ENCODE measurements at places on chromosomes 4 and X. TPM values are rescaled to one million over a fixed set of nuclear protein-coding genes. Genes with fewer than 3 reads are reported as not detected.
A peak's percentile ranks its signal among the peaks of the same experiment; 100 is the strongest.

Gene MAOB
- 141 TPM for total RNA-seq

Gene ALB
- not detected for total RNA-seq

Gene H2BW2
- not detected for total RNA-seq

Gene TIGD2
- 1.5 TPM for total RNA-seq

Gene ATP8A1
- total RNA-seq, result 18.9 TPM

Gene CSAG1
- total RNA-seq, result not detected

Gene UGT2B28
- total RNA-seq, result not detected

Gene RAB41
- total RNA-seq, result not detected

- no peaks in the 10 kb centered on the region for H3K36me3 ChIP-seq
- no peak overlapping the region for H3K27ac ChIP-seq
- no peaks in the 10 kb centered on the region for H3K27me3 ChIP-seq
- no peak for DNase-seq
- no peaks in the 10 kb centered on the region for H3K4me1 ChIP-seq
Observed at GRCh38 chr4:53185869-53186585, 179.8 kb downstream of the SCFD2 start.

GRCh38 chr4:165680821-165681220 lies 192.2 kb upstream of the TLL1 start:
- no peak overlapping the region for H3K27ac ChIP-seq
- no peaks in the 10 kb centered on the region for H3K4me1 ChIP-seq
- H3K36me3 ChIP-seq, result no peaks in the 10 kb centered on the region
- H3K4me3 ChIP-seq, result no peak overlapping the region
- no peak for DNase-seq

- DNase-seq, result no peak
- no peaks in the 10 kb centered on the region for H3K36me3 ChIP-seq
- H3K27me3 ChIP-seq, result no peaks in the 10 kb centered on the region
- H3K27ac ChIP-seq, result no peak overlapping the region
Observed at GRCh38 chr4:11743976-11744375, 315.3 kb upstream of the HS3ST1 start.

DNA sequence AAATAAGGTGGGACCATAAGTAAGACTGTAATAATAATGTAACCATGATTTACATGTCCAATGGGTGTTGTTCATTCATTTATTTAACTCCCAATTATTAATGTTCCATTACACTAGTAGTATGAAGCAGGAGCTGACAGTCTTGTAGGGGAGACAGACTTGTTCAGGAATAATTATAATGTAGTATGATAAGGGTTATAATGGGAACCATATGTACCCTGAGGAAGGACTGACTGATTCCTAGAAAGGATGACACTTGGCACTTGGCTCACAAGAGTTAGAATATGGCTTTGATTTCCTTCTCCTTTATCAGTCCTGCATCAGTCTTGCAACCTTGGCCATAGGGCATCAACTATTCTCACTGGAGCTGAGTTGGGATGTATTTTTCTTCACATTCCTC lies 24.2 kb downstream of the PCDH7 start:
- H3K4me3 ChIP-seq, result no peak overlapping the region
- H3K27ac ChIP-seq, result no peak overlapping the region
- no peaks in the 10 kb centered on the region for H3K36me3 ChIP-seq
- DNase-seq, result no peak

DNA sequence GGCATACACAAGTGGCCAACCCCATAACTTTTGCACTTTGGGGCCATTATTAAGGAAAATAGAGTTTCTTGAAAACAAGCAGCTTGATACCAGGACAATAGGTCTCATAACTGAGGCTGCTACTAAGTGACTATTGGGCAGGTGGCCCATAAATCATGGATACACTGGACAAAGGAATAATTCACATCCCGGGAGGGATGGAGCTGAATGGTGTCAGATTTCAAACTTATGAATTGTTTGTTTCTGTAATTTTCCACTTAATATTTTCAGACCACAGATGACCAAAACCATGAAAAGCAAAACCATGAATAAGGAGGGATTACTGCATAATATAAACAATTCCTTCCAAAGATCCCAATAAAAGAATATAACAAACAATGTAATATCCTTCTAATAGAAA lies 114.4 kb downstream of the WDFY3 start:
- H3K36me3 ChIP-seq, result no peaks in the 10 kb centered on the region
- no peak for DNase-seq
- H3K27ac ChIP-seq, result no peak overlapping the region
- no peaks in the 10 kb centered on the region for H3K27me3 ChIP-seq

GRCh38 chrX:75067931-75068330 lies 88.2 kb downstream of the ABCB7 start:
- H3K27ac ChIP-seq, result no peak overlapping the region
- DNase-seq, result no peak
- H3K27me3 ChIP-seq, result no peaks in the 10 kb centered on the region
- H3K4me1 ChIP-seq, result no peaks in the 10 kb centered on the region
- H3K36me3 ChIP-seq, result no peaks in the 10 kb centered on the region

DNA sequence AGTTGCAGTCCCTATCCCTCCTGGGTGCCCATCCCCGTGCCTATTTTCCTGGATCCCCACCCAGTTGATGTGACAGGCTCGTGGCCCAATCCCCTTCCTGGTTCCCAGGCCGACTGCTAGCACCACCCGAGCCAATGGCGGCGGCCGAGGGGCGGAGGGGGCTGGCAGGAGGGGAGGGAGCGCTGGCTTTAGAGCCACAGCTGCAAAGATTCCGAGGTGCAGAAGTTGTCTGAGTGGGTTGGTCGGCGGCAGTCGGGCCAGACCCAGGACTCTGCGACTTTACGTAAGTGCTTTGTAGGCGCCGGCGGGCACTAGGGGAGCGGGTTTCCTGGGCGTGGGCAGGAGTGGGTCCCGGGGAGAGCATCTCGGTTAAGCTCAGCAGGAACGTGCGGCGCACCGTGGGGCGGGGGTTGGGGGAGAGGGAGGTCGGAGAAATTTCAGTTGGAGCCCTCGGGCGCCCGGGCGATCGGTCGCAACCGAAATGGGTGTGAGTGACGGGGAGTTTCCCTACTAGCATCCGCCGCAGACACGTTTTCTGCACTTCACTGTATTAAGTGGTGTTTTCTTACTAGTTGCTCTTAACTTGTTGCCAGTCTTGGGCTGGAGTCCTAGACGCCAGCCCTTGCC lies at the start of gene PLS3:
TSS of gene PLS3 (plus strand) at position 197 of the 627 bp plus-strand sequence. CDS start 49,077 bp downstream, outside the sequence.
- H3K4me3 ChIP-seq, result peak within 1 kb of the TSS; percentile 60
- H3K27me3 ChIP-seq, result no peaks in the 10 kb centered on the region
- peak within 1 kb of the TSS; percentile 96 for H3K27ac ChIP-seq
- H3K4me1 ChIP-seq, result peaks cover 10% of the 10 kb centered on the region
- DNase-seq, result peak; percentile 87

DNA sequence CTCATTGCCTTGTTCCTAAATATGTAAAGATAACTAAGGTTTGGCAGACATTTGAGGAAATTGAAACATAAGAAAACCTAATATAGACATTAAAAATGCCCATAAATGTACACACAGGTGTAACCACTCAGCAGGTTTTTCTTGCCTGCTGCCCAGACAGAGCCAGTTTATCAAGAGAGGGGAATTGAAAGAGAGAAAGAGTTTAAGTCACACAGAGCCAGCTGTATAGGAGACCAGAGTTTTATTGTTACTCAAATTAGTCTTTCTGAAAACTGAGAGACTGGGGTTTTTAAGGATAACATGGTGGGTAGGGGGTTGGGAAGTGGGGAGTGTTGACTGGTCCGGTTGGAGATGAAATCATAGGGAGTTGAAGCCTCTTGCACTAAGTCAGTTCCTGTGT lies 119.0 kb downstream of the CFAP299 start:
- no peaks in the 10 kb centered on the region for H3K27me3 ChIP-seq
- no peak overlapping the region for H3K4me3 ChIP-seq
- DNase-seq, result no peak
- no peak overlapping the region for H3K27ac ChIP-seq
- no peaks in the 10 kb centered on the region for H3K4me1 ChIP-seq

- no peak for DNase-seq
- no peak overlapping the region for H3K27ac ChIP-seq
- H3K27me3 ChIP-seq, result no peaks in the 10 kb centered on the region
- H3K4me3 ChIP-seq, result no peak overlapping the region
- H3K36me3 ChIP-seq, result no peaks in the 10 kb centered on the region
Observed at GRCh38 chr4:139916041-139916440, 237.9 kb downstream of the MAML3 start.

DNA sequence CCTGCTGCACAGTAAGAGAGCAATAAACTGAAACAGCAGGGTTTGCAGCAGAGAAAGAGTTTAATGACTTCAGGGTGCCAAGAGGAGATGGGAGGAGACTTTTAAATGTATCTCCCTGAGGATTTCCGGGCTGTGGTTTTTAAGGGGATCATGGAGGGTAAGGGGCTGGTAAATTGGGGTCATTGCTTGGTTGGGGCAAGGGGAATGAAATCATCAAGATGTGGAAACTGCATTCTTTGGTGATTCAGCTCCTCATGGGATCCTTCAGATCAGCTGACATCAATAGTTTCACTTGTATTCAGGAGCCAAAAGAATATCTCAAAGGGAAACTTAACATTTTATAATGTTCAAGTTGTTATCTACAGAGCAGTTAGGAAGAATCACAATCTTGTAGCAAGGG lies 174.3 kb upstream of the ANXA10 start:
- no peaks in the 10 kb centered on the region for H3K4me1 ChIP-seq
- no peak overlapping the region for H3K4me3 ChIP-seq
- DNase-seq, result no peak
- no peak overlapping the region for H3K27ac ChIP-seq

- DNase-seq, result peak; percentile 64
- H3K4me3 ChIP-seq, result no peak overlapping the region
- peak overlapping the region; percentile 70 for H3K27ac ChIP-seq
- peaks cover 60% of the 10 kb centered on the region for H3K4me1 ChIP-seq
- H3K36me3 ChIP-seq, result no peaks in the 10 kb centered on the region
- no peaks in the 10 kb centered on the region for H3K27me3 ChIP-seq
Observed at GRCh38 chr4:37666625-37667071, 19.5 kb downstream of the RELL1 start.

DNA sequence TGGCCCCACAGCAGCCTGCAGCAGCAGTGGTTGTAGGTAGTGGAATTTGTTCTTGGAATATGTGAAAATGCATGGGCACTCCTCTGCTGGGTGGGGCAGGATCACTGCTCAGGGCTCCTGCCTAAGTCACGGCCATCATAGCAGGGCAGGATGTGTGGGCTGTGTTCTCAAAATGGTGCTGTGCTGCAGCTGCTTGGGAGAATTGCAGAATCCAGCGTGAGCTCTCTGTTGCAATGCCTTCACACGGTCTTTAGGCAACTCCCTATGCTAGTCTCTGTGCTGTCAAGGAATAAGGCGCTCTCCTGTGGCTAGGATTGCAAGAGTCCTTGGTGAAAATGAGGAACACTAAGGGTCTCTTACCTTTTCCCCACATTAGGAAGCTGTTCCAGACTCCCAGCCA lies 42.9 kb downstream of the F8 start:
- no peak for DNase-seq
- H3K27ac ChIP-seq, result no peak overlapping the region
- no peaks in the 10 kb centered on the region for H3K4me1 ChIP-seq
- H3K4me3 ChIP-seq, result no peak overlapping the region

- no peak overlapping the region for H3K27ac ChIP-seq
- H3K27me3 ChIP-seq, result no peaks in the 10 kb centered on the region
- no peak for DNase-seq
- no peaks in the 10 kb centered on the region for H3K36me3 ChIP-seq
- H3K4me3 ChIP-seq, result no peak overlapping the region
- H3K4me1 ChIP-seq, result no peaks in the 10 kb centered on the region
Observed at GRCh38 chr4:113077575-113077974, 28.1 kb downstream of the ANK2 start.

DNA sequence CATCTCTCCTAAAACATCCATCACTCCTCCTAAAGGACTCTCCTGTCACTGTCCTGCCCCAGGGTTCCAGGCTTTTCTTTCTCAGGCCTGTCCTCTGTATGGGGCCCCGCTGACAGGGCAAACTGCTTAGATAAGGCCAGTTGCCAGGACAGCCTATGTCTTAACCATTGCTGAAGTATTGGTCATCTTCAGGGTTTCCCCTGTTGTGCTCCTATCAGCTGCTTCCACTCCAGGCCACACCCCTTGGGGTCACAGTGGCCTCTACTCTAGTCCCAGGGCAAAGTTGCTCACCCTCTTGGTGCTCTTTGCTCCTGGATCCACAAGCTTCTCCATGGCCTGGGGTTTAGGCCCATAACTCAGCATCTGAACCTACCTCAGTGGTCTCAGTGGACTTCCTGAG lies 138.0 kb upstream of the PJA1 start:
- H3K4me3 ChIP-seq, result no peak overlapping the region
- H3K27ac ChIP-seq, result no peak overlapping the region
- no peaks in the 10 kb centered on the region for H3K36me3 ChIP-seq
- no peak for DNase-seq

GRCh38 chr4:72449705-72450104 lies 119.3 kb downstream of the ADAMTS3 start:
- H3K4me3 ChIP-seq, result no peak overlapping the region
- no peaks in the 10 kb centered on the region for H3K36me3 ChIP-seq
- H3K27me3 ChIP-seq, result no peaks in the 10 kb centered on the region
- no peaks in the 10 kb centered on the region for H3K4me1 ChIP-seq

- DNase-seq, result peak; percentile 49
- no peak overlapping the region for H3K4me3 ChIP-seq
- no peak overlapping the region for H3K27ac ChIP-seq
- no peaks in the 10 kb centered on the region for H3K4me1 ChIP-seq
- H3K27me3 ChIP-seq, result no peaks in the 10 kb centered on the region
Observed at GRCh38 chrX:119015407-119016237, 41.2 kb downstream of the LONRF3 start.

- no peak for DNase-seq
- H3K27me3 ChIP-seq, result no peaks in the 10 kb centered on the region
- H3K4me3 ChIP-seq, result no peak overlapping the region
- H3K27ac ChIP-seq, result no peak overlapping the region
- no peaks in the 10 kb centered on the region for H3K36me3 ChIP-seq
- peaks cover 9% of the 10 kb centered on the region for H3K4me1 ChIP-seq
Observed at GRCh38 chr4:76447393-76447851, 12.4 kb downstream of the SHROOM3 start.

DNA sequence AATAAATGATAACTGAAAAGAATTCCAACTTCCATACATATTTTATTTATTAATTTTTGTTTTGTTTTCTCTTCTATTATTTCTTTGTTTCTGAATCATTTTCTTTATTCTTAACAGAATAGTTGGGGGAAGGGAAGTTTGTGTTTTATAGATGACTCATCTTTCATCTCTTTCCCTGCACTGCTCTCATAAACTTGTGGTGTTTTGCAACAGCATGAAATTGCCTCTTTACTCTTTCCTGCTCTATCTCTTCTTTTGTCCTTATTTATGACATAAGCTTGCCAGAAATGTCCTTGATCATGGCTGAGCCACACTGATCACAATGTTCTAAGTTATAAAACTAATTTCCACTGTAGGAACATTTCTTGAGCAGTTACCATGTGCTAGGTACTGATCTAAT lies 22.3 kb downstream of the QRFPR start:
- no peaks in the 10 kb centered on the region for H3K4me1 ChIP-seq
- no peaks in the 10 kb centered on the region for H3K36me3 ChIP-seq
- no peak overlapping the region for H3K4me3 ChIP-seq
- no peaks in the 10 kb centered on the region for H3K27me3 ChIP-seq
- no peak for DNase-seq

DNA sequence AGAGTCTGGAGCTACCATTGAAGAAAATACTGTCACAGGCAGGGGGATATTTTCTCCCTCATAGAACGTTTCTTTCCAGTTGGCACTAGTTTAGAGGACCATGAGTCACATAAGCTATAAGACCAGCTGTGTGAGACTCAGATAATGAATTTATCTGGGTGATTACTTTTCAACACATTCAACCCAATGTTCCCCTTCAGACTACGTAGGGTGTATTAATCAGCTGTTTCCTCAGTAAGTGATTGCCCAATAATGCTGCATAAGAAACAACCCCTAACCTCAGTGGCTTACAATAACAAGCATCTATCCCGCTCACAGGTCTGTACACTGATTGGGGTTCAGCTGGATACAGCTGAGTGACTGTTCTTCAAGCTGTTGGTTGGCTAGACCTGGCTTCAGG lies 38.1 kb downstream of the CBLL2 start:
- H3K27ac ChIP-seq, result no peak overlapping the region
- no peaks in the 10 kb centered on the region for H3K36me3 ChIP-seq
- no peaks in the 10 kb centered on the region for H3K27me3 ChIP-seq
- no peak for DNase-seq
- H3K4me3 ChIP-seq, result no peak overlapping the region
- H3K4me1 ChIP-seq, result no peaks in the 10 kb centered on the region
